ENCODE measurements at places on chromosomes 7 and 10. TPM values are rescaled to one million over a fixed set of nuclear protein-coding genes. Genes with fewer than 3 reads are reported as not detected.

The SLC29A4 gene
- polyA plus RNA-seq, result 35.6 TPM

The DNAJC30 gene
- 13.9 TPM for polyA plus RNA-seq

The HTR5A gene
- polyA plus RNA-seq, result not detected

The RADIL gene
- 1.8 TPM for polyA plus RNA-seq

The BAMBI gene
- polyA plus RNA-seq, result 39.2 TPM

The IFIT2 gene
- 12.8 TPM for polyA plus RNA-seq

The MYL10 gene
- not detected for polyA plus RNA-seq

The CNNM1 gene
- 1.9 TPM for polyA plus RNA-seq

The EN2 gene
- 0.24 TPM for polyA plus RNA-seq

The PIK3AP1 gene
- polyA plus RNA-seq, result 3.9 TPM

The MCMBP gene
- 57.4 TPM for polyA plus RNA-seq

The ASAH2B gene
- polyA plus RNA-seq, result 10.0 TPM

The CPEB3 gene
- polyA plus RNA-seq, result 3.1 TPM

The ATP5MK gene
- polyA plus RNA-seq, result 264 TPM

The PGAM2 gene
- polyA plus RNA-seq, result 3.4 TPM

The MYOF gene
- 33.0 TPM for polyA plus RNA-seq

The HECW1 gene
- polyA plus RNA-seq, result 4.3 TPM

The GATA3 gene
- 90.0 TPM for polyA plus RNA-seq

The LRIT1 gene
- not detected for polyA plus RNA-seq

The SFRP4 gene
- polyA plus RNA-seq, result 2.6 TPM

The GRM3 gene
- polyA plus RNA-seq, result 0.35 TPM

The CTTNBP2 gene
- polyA plus RNA-seq, result 26.0 TPM

The CLCN1 gene
- polyA plus RNA-seq, result 0.13 TPM

The OPALIN gene
- polyA plus RNA-seq, result not detected

The DDC gene
- 88.1 TPM for polyA plus RNA-seq

The UCN3 gene
- 1.9 TPM for polyA plus RNA-seq

The TOMM7 gene
- polyA plus RNA-seq, result 321 TPM

The LLCFC1 gene
- polyA plus RNA-seq, result 1.2 TPM

The HDAC9 gene
- 11.7 TPM for polyA plus RNA-seq

The DMBT1 gene
- 0.03 TPM for polyA plus RNA-seq

The GCK gene
- 3.2 TPM for polyA plus RNA-seq

The AFAP1L2 gene
- polyA plus RNA-seq, result 45.7 TPM

The SPAM1 gene
- not detected for polyA plus RNA-seq

The C10orf105 gene
- polyA plus RNA-seq, result 0.16 TPM

The PTCD1 gene
- 5.1 TPM for polyA plus RNA-seq

The IL6 gene
- not detected for polyA plus RNA-seq

The CRHR2 gene
- not detected for polyA plus RNA-seq

The GBX1 gene
- not detected for polyA plus RNA-seq

The NACAD gene
- 9.6 TPM for polyA plus RNA-seq

Data from left renal cortex interstitium (tissue), 4 donors.